Stomach (tissue), 19 donors: ENCODE measurements at places on chromosomes 12 and 14. TPM values are rescaled to one million over a fixed set of nuclear protein-coding genes. Genes with fewer than 3 reads are reported as not detected.

DNA sequence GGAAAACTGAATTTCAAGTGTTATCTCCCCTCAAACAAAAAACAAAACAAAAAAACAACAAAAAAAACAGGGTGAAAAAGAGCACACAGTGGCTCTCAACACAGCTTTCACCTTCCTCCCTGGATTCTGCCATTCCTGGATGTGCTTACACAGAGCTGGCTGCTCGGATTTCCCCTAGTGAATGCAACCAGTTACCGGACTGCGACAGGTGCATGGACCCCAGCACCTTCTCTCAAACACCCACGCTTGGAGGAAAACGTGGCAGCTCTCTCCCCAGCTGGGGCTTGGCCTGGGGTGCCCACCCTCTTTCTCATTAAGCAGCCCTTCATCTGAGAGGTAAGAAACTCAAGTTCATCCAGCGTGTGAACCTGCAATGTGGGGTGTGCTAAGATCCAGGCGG, 33.5 kb upstream of the DICER1 start:
- H3K4me3 ChIP-seq, result no peak overlapping the region
- no peaks in the 10 kb centered on the region for H3K27me3 ChIP-seq
- no peak for DNase-seq
- H3K27ac ChIP-seq, result no peak overlapping the region
- H3K4me1 ChIP-seq, result no peaks in the 10 kb centered on the region

GRCh38 chr12:93358821-93359220, 18.9 kb upstream of the NUDT4 start:
- DNase-seq, result no peak
- no peaks in the 10 kb centered on the region for H3K4me1 ChIP-seq
- H3K27me3 ChIP-seq, result no peaks in the 10 kb centered on the region
- no peak overlapping the region for H3K4me3 ChIP-seq

DNA sequence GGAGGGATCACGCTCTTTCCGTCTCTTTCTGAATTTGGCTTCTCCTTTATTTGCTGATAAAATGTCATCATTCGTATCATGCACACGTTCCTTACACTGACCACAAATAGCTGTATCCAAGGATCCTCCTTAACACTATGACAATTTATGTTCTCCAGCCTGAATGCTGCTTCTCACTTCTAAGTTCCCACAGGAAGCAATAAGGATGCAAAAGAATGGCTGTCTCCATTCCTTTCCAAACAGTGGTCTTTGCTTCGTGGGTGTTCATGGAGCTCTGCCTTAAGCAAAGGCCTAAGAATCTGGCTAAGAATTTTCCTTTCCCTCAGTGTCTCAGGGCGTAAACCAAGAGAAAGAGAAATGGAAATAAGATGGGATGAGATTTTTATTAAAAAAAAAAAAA, 200.2 kb downstream of the ITPR2 start:
- H3K27me3 ChIP-seq, result no peaks in the 10 kb centered on the region
- H3K4me1 ChIP-seq, result peaks cover 7% of the 10 kb centered on the region
- DNase-seq, result no peak

DNA sequence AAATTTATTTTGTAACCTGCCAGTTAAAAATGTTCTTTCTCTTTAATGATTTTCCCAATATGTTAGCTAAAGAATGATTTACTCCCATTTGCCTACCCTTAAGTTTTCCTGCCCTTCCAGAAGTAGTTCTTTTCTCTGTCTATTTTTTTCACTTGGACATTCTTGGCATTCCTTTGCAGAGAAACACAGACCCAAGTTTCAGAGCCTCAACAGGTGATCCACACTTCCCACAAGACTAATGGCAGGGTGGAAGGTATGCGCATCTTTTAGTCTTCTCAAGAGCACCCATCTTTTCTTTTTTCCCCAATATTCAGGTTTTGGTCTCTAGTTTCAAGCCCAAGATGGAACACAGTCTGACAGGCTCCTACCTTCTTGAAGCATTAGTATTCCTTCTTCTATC, 420.7 kb downstream of the ADAMTS20 start:
- no peak overlapping the region for H3K27ac ChIP-seq
- DNase-seq, result no peak
- no peaks in the 10 kb centered on the region for H3K4me1 ChIP-seq
- no peaks in the 10 kb centered on the region for H3K36me3 ChIP-seq

- no peaks in the 10 kb centered on the region for H3K27me3 ChIP-seq
- H3K36me3 ChIP-seq, result no peaks in the 10 kb centered on the region
Observed at GRCh38 chr14:50381823-50382287, 14.8 kb downstream of the CDKL1 start.

DNA sequence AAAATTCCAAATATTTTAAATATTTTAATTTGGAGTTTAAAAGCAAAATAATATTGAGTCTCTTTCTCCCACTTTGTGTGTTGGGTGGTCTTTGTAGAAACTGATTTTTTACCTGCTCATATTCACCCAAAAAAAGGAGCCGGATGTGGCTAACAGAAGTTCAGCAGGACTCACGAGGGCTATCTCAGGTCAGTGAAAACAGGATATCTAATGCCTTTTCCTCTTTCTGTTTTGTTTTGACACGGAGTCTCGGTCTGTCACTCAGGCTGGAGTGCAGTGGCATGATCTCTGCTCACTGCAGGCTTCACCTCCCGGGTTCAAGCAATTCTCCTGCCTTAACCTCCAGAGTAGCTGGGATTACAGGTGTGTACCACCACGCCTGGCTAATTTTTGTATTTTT, 30.8 kb downstream of the COA8 start:
- peak overlapping the region; percentile 20 for H3K27ac ChIP-seq
- H3K27me3 ChIP-seq, result no peaks in the 10 kb centered on the region
- peaks cover 28% of the 10 kb centered on the region for H3K36me3 ChIP-seq
- no peak for DNase-seq
- H3K4me3 ChIP-seq, result no peak overlapping the region

DNA sequence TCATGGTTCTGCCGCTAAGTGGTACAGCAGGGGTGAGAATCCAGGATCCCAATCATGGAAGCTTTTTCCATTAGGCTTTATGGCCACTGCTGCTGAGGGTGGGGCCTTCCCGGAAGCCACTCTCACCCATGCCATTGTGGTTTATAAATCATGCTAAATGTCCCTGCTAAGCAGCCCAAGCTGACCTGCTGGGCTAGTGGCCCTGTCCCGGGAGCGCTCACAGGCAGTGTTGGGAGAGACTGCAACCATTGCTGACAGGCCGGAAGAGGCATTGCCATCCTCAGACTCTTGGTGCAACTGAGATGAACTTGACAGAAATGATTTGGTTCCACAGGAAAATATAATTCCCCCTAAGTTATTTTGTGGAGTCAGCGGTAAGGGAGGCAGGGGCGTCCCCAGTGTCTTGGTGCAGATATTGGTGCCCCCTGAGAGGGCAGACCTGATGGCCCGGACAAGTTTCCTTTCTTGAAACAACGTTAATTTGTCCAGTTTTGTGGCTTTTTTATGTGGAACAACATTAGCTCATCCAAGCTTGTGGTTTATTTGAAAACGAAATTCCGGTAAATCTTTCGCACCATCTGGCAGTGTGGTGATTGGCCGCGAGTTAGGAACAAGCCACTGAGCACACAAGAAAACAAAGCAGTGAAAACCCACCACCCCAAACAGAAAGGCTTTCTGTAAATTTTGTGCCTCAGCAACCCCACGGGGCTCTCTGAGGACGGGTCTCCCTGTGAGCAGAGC, 82.3 kb downstream of the SSPN start:
- peaks cover 31% of the 10 kb centered on the region for H3K4me1 ChIP-seq
- no peak overlapping the region for H3K27ac ChIP-seq
- DNase-seq, result no peak
- no peak overlapping the region for H3K4me3 ChIP-seq
- no peaks in the 10 kb centered on the region for H3K27me3 ChIP-seq

DNA sequence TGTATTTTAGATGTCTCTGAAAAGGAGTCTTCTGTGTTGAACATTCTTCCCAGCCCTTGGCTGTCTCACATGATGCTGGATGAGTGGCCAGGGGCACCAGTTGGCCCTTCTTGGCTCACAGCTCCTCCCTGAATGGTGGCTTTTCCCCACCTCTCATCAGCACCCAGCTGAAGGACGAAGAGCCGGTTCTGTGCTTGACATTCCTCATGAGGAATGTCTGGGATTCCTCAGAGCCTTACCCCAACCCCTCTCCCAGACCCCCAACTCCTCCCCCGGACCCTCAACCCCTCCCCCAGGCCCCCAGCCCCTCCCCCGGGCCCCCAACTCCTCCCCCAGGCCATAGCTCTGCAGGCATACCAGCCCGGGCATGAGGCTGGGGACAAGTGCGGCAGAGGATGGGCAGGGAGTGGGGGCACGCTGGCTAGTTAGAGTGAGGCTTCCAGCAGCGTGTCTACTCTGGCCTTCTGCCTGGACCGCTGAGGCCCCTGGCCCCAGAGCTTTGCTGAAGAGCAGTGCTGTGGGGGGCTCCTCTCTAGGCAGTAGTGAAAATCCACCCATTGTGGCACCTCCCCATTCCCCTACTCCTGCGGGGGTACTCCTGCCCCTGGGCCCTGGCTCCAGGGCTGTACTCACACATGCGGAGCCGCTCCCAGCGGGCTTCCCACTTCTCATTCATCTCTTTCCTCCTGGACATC, 64.3 kb downstream of the PLEKHG3 start:
- no peaks in the 10 kb centered on the region for H3K36me3 ChIP-seq
- no peak overlapping the region for H3K4me3 ChIP-seq
- no peak for DNase-seq
- H3K27ac ChIP-seq, result no peak overlapping the region

ANKRD33 gene
- not detected for total RNA-seq

CACNA1C gene
- total RNA-seq, result 29.2 TPM

- DNase-seq, result peak; percentile 27
- H3K4me3 ChIP-seq, result no peak overlapping the region
- no peaks in the 10 kb centered on the region for H3K27me3 ChIP-seq
- no peaks in the 10 kb centered on the region for H3K36me3 ChIP-seq
- H3K27ac ChIP-seq, result no peak overlapping the region
- H3K4me1 ChIP-seq, result no peaks in the 10 kb centered on the region
Observed at GRCh38 chr14:79201564-79202207, 1009.6 kb downstream of the DIO2 start.

GRCh38 chr12:62044450-62045135, 215.6 kb upstream of the USP15 start:
- H3K36me3 ChIP-seq, result no peaks in the 10 kb centered on the region
- no peaks in the 10 kb centered on the region for H3K27me3 ChIP-seq
- H3K27ac ChIP-seq, result no peak overlapping the region
- H3K4me1 ChIP-seq, result no peaks in the 10 kb centered on the region
- no peak for DNase-seq
- no peak overlapping the region for H3K4me3 ChIP-seq

C12orf56 gene
- not detected for total RNA-seq

HHIPL1 gene
- total RNA-seq, result 0.45 TPM

DNA sequence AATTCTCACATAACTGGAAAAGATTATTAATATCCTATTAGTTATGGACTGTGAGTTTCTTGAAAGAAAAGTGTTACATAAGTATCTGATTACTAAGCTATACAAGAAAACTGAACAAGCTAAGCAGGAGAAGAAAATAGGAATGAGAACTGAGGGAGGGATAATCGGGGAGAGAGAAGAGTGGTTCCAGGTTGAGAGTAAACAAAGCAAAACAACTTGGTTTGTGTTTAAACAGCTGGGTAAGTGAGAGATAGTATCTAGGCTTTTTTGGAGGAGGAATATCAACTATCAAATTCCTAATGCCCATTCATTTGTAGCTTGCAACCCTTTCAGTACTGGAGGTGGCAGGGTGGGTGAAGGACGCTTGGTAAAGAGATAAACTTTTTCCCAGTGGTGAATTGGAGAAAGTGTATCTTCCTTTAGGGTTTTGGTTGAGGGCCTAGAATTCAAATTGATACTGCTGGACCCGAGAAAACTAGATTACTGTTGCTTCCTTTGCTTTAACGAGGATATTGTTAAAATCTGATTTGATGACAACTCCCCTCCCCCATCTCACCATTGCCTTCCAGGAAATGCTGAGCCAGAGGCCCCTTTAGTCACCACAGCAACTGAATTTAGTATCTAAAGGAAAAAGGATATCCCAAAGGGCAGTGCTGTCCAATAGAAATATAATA, 2.0 kb upstream of the SLC2A3 start:
- H3K4me1 ChIP-seq, result no peaks in the 10 kb centered on the region
- DNase-seq, result peak; percentile 56
- H3K27ac ChIP-seq, result peak overlapping the region; percentile 21
- no peaks in the 10 kb centered on the region for H3K27me3 ChIP-seq
- H3K36me3 ChIP-seq, result no peaks in the 10 kb centered on the region

SLCO1A2 gene
- total RNA-seq, result not detected

- DNase-seq, result no peak
- no peak overlapping the region for H3K27ac ChIP-seq
- H3K36me3 ChIP-seq, result peaks cover 28% of the 10 kb centered on the region
- no peak overlapping the region for H3K4me3 ChIP-seq
- H3K27me3 ChIP-seq, result no peaks in the 10 kb centered on the region
Observed at GRCh38 chr12:95784286-95784685, 6.3 kb downstream of the NTN4 start.

COX8C gene
- total RNA-seq, result not detected

ACVRL1 gene
- total RNA-seq, result 62.4 TPM

DNA sequence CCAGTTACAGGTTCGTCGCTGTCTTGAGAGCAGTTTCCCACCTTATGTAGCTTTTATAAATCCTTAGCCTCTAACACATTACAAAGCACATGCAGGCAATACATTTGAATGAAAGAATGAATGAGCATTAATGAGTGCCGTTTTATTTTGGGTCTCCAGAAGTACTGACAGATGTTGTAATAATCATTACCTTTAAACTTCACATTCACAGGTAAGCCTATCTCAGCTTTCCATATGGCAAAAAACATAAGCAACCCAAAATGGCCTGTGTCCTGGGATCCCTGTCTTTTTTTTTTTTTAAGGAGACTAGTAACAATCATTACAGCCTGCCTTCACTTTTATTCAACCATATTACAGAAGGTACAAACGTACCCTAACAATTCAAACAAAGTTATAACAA, 52.9 kb upstream of the FERMT2 start:
- no peaks in the 10 kb centered on the region for H3K4me1 ChIP-seq
- DNase-seq, result no peak
- no peaks in the 10 kb centered on the region for H3K27me3 ChIP-seq
- no peaks in the 10 kb centered on the region for H3K36me3 ChIP-seq
- H3K4me3 ChIP-seq, result no peak overlapping the region
- no peak overlapping the region for H3K27ac ChIP-seq

STAC3 gene
- total RNA-seq, result 0.89 TPM

DNA sequence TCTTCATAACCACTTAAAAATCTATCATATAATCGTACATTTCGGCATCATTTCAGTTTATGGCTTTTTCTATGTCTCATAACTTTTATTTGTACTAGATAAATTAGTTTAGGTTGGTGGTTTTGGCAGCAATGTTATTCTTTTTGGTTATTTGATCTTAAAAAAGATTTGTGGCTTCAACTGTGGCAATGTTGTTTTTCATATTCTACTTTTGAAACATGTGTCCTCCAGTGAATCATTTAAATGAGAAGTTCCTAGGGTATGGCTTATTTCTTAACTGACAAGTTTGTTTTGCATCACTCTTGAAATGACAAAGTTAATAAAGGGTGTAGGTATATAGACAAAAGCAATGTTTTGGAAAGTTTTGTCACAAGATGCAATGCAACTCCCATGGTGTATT, 11.1 kb upstream of the KITLG start:
- no peaks in the 10 kb centered on the region for H3K4me1 ChIP-seq
- H3K4me3 ChIP-seq, result no peak overlapping the region
- H3K27me3 ChIP-seq, result no peaks in the 10 kb centered on the region
